ENCODE measurements at places on chromosomes 6 and 20.
A peak's percentile ranks its signal among the peaks of the same experiment; 100 is the strongest.

- DNase-seq: peak; percentile 56
These were observed 23.2 kb upstream of the FAM50B start for GRCh38 chr6:3825851-3826581.

DNA sequence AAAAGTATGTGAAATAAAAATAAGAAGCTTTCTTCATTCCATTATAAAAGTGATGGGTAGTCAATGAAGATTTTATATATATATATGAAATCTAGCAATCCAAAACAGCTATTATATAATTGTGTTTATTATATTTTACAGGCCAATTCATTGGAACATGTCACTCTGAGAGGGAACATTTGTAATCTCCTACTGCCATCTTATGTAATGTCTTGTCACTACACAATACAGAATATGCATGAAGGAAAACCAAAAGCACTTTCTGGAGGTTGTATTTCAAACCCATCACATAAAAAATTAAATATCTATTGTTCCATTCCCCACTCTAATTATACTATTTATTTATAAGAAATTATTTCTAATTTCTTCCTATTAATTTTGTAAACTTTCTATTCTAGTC, 31.5 kb upstream of the IRAK1BP1 start:
- DNase-seq: no peak

GRCh38 chr20:278181-278580, 12.4 kb downstream of the C20orf96 start:
- no peak for DNase-seq

DNA sequence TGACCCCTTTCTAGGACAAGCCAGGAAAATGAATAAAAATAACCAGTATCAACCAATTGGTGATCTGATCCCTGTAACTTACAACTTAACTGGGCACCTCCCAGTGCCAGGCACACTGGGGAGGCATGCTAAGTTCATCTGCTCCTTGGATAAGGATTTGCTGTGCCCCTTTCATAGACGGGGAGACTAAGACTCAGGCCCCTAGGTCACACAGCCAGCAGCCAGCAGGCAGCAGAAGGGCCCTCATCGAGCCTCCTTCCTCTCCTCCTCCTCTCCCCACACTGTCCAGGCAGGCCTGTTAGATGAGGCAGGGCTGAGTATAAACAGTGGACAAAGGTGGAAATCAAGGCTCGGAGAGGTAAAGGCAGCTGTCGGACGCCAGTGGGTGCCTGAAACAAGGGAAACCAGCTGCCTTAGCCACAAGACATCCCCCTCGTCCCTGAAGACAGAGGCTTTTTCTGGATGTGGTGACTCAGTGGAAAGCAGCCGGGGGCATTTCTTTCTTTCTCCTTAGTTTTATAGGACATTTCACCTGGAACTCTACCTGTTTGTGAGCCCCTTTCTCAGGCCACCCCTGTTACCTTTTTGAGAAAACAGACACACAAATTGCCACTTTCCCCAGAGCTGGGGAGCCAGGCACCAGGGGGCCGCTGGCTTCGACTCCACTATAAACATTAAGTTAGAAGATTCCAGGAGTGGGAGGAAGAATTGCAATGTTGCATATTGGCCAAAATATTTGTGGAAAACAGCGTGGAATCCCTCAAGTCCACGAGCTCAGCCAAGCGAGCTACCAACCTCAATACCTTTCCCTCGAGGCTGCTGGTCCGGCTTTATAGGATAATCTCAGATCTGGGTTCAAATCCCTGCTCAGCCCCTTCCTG, 166.0 kb downstream of the PREX1 start:
- no peak for DNase-seq

DNA sequence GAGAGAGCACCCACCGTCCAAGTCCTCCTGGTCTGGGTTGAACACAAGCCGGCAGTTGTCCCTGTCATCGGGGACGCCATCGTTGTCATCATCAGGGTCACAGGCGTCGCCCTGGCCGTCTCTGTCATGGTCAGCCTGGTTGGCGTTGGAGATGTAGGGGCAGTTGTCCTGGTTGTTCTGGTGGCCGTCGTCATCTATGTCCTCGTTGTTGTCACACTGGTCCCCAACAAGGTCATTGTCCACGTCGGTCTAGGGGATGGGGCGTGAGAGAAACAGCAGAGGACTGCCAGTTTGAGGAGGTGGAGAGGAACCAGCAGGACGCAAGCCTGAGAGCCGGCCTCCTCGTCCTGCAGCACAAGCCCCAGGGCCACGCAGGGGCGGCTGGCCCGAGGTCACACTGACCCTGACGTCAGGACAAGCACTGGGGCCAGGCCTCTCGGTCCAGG, 28.5 kb downstream of the THBS2 start:
- no peak for DNase-seq

GRCh38 chr20:32474009-32474716, 111.0 kb downstream of the NOL4L start:
- DNase-seq: no peak

DNA sequence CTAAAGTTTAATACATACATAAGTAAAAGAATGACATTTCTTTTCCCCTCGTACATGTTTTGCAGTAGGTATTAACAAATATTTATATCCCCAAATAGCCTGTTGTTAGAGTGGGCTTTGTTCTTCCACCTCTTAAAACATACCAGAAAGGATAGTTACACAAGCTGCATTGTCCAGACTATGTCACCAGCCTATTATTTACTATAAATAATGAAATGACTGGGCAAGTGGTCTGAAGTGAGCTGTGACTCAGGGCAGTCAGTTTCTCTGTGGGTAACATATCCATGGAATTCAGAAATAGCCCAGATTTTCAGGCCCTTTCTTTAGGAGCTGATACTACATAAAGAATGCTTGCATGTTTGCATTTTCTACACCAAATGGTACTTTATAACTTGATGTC, 60.1 kb downstream of the FUT9 start:
- DNase-seq: no peak

DNA sequence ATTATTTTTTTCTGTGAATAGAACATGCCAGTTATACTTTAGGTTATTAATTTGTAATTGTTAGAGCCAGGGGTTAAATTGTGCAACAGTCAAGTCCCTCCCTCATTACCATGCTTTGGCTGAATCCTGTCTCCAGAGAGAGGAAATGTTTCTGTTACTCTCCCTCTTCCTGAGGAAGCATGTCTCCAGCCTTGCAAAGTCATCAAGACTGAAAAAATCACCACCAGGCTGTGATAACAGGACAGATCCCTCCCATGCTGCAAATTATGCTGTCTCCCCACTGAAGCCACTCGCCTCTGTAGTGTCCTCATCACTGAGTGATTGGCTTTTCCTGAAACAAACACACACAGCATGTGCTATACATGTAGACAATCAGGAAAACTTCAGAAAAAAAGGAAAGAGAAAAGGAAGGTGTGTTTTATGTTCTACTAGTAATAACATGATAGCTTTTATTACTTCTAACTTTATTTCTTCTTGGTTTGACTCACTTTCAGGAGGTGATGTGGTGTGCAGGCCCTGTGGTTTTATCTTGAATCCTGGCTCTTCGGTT, 290.0 kb upstream of the JAG1 start:
- no peak for DNase-seq

- no peak for DNase-seq
These were observed 212.0 kb downstream of the IBTK start for GRCh38 chr6:82035526-82035925.

DNA sequence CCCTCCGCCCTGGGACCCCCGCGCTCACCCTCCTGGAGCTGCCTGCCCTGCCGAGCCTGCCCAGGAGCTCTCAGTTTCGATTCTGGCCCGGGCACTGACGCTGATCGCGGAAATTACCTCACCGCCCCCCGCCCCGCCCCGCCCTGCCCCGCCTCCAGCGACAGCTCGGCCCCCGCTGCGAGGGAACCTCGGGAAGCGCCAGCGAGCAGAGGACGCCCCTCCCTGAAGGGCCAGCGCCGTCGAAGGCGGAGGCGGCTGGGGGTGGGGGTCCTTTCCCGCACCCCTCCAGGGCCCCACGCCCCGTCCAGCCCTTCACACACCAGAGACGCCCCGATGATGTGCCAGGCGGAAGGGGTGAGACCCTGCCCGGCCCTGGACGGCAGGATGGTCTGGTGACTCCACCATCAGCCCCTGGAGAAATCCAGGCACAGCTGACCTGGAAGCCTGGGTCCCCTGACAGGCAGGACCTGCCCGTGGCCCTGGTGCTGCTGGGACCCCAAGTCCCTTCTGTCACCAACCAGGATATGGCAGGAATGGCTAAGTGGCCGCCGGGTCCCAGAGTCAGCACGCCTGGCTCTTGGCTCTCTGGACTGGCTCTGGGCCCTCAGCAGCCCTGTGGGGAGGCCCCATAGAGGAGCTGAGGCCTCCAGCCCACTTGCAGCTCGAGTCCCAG, at the start of gene HELZ2:
HELZ2 (minus strand) TSS at position 84 of the 673 bp plus-strand sequence. CDS start 1,854 bp downstream, outside the sequence.
- DNase-seq: peak; percentile 76

DNA sequence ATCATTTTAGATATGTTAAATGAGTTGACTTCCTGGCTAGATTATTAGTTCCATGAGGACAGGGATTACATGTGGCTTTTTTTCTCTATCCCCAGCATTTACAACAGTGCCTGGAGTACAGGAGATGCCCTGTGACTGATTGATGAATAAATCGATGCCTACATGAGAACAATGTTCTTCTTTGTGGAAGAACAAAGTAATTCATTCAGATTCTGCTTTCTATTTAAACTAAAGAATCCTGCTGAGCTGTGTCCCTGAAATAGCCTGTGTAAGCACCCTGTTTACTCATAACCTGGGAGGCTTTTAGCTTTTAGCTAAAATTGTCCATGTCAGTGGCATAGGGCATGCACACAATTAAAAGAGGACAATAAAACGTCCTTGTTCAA, 125.1 kb upstream of the BTBD3 start:
- DNase-seq: no peak

DNA sequence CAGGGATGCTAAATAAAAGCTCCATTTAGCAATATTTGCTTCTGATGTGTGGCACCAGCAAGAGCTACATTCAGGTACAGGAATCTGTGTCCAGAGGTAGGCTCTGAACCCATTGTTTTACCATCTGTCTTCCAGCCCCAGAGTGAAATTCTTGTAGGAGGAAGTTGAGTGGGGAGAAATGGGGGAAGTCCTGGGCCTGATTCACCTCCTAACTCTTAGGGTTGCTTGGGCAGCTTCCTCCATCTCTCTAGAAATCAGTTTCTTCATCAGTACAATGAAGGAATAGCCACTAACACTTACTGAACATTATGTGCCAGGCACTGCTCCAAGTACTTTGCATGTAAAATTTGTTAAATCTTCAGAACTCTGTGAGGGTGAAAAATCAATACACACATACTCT, 35.1 kb upstream of the TSPYL1 start:
- no peak for DNase-seq

GRCh38 chr6:3277251-3277650, 18.5 kb downstream of the PSMG4 start:
- no peak for DNase-seq

DNA sequence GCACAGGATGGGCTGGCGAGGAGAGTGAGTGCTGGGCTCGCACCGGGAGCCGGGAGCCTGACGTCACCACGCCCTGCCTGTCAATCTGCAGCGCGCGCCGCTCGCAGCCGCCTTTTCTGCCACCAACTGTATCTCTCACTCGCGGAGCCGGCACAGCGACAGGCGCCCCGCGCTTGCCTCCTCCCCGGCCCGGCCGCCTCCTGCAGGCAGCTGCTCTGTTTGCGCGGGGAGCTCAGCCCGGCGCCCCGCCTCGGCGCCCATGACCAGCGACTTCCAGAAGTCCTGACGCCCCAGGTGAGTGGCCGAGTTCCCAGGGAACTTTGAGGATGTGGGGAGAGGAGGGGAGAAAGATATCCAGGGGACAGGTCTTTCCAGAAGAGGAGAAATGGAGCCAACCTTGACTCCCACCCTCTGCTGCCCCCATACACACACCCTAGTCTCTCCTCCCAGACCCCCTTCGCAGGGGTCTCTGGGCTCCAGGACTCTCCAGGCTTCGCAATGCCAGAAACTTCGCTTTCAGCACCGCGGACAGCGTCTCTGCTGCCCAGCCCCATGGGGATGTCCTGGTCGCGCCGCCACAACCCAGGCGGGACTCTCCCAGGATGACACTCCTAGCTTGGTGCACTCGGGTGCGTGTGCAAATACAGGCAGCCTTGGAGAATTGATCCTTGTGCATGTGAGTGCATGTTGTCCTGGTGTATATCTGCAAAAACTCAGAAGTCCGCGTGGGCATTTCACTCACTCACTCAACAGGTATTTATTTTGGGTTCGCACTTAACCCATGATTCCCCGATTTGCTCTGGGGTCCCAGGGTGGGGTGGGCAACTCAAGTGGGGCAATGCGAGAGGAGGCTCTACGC, at the start of gene GPR6:
GPR6 (plus strand) TSS at position 138 of the 859 bp plus-strand sequence. CDS start 802 bp downstream, outside the sequence.
- peak; percentile 71 for DNase-seq

DNA sequence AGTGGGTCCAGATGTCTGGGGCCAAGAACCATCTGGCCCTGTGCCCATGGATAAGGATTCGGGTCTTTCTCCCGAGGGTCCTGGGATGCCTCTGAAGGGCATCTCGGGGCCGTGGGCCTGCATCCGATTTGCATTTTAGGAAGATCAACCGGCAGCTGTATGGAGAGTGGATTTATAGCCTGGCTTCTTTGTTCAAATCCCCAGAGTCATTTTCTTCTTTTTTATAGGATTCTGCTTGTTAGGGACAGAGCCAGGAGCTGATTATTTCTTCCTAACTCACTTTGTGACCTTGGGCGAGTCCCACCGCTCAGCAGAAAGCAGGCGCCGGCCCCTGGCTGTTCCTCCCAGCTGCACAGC, 52.9 kb upstream of the APCDD1L start:
- DNase-seq: no peak

GRCh38 chr20:61888101-61888865, 177.4 kb downstream of the TAF4 start:
- DNase-seq: no peak
